ENCODE measurements at places on chromosomes 13 and 19.

DNA sequence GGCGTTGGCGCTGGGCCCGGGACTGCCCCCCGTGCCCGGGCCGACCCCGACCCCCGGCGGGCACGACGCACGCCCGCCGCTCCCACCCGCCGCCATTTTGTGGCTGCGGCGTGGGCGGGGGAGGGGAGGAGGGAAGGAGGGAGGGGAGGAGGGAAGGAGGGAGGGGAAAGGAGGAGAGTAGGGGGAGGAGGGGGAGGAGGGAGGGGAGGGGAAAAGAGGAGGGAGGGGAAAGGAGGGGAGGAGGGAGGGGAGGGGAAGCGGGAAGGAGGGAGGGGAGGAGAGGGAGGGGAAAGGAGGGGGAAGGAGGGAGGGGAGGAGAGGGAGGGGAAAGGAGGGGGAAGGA lies at the start of gene BTBD2:
Gene BTBD2, minus strand, starts transcription at position 107 of the 343 bp plus-strand sequence. Its CDS starts 11 bp downstream, at position 96.
- DNase-seq, result no peak

GRCh38 chr13:49641801-49642291 lies 13.5 kb downstream of the ARL11 start:
- DNase-seq, result no peak

- no peak for DNase-seq
Measured at GRCh38 chr13:30735025-30735871, at the start of gene ALOX5AP. Gene ALOX5AP (plus strand): TSS chr13:30735543. CDS start chr13:30735606, 63 bp downstream.

- no peak for DNase-seq
Measured at GRCh38 chr13:43916828-43917227, 37.1 kb downstream of the LACC1 start.

DNA sequence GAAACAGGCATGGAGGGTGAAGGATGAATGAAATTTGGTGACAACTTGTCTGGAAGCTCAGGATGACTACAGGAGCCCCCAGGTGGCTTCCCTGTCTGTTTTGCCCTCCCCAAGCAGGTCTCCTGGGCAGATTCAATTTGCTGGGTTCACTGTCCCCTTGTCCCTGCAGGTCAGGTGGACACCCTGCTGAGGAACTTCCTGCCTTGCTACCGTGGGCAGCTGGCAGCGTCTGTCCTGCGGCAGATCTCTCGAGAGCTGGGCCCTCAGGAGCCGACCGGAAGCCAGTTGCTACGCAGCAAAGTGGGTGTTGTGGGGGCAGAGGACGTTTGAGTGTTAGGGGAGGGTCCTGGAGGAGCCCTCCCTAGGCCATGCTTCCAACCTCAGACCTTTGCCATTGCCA lies 19.1 kb downstream of the PGLS start:
- no peak for DNase-seq

DNA sequence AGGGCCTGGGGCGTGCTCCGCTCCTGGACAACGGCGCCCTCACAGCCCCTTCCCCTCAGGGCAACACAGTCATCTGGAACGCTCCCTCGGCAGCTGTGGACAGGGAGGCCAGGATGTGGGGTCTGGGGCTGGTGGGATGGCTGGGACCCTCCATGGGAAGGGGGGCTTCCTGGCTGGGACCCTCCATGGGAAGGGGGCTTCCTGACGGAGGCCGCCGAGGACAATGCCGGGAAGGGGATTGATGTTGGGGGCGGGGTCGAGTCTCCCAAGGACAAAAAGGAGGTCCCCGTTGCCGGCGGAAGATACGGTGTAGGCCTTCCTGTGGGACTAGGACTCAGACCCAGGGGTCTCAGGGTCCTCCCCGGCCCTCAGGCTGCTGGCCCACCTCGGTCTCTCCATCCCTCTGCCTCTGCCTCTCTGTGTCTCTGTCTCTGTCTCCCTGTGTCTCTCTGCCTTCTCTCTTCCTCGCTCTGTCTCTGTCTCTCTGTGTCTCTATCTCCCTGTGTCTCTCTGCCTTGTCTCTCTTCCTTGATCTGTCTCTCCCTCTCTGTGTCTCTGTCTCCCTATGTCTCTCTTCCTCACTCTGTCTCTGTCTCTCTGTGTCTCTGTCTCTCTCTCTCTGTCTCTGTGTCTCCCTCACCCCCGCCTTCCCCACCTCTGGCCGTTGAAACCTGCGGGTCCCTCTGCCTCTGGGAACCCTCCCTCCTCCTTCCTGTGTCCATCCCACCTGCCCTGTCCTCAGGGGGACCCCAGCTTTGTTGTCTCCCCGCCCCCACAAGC lies 2.7 kb upstream of the MADCAM1 start:
- no peak for DNase-seq

GRCh38 chr19:54731191-54731590 lies 6.9 kb downstream of the KIR3DL3 start:
- DNase-seq, result no peak

- no peak for DNase-seq
Measured at GRCh38 chr13:59364641-59365085, 799.1 kb downstream of the DIAPH3 start.

- no peak for DNase-seq
Measured at GRCh38 chr13:77000475-77000874, 8.6 kb downstream of the CLN5 start.

- no peak for DNase-seq
Measured at GRCh38 chr19:3325451-3325850, 40.9 kb upstream of the NFIC start.

DNA sequence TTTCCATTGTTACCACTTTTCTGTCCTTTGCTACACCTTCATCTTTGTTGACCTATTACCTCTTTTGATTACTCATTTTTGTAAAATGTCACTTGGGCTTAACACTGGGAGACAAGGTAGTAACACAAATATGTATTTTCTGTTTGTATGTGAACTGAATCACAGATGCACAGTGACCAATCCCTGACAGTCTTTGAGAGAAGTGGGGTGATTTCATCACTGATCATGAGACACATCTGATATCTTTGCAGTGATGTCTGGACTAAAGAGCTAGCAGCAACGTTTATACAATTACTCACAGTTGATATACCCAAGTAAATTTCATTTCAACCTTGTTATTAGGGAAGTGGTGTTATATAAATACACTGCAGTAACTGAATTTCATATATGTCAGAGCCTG lies 1397.4 kb upstream of the SPRY2 start:
- no peak for DNase-seq

GRCh38 chr13:106143930-106144709 lies 391.3 kb downstream of the EFNB2 start:
- DNase-seq, result peak; percentile 42

GRCh38 chr13:70172946-70173597 lies 64.8 kb upstream of the KLHL1 start:
- no peak for DNase-seq

- no peak for DNase-seq
Measured at GRCh38 chr13:44493213-44493812, 82.8 kb downstream of the TSC22D1 start.

DNA sequence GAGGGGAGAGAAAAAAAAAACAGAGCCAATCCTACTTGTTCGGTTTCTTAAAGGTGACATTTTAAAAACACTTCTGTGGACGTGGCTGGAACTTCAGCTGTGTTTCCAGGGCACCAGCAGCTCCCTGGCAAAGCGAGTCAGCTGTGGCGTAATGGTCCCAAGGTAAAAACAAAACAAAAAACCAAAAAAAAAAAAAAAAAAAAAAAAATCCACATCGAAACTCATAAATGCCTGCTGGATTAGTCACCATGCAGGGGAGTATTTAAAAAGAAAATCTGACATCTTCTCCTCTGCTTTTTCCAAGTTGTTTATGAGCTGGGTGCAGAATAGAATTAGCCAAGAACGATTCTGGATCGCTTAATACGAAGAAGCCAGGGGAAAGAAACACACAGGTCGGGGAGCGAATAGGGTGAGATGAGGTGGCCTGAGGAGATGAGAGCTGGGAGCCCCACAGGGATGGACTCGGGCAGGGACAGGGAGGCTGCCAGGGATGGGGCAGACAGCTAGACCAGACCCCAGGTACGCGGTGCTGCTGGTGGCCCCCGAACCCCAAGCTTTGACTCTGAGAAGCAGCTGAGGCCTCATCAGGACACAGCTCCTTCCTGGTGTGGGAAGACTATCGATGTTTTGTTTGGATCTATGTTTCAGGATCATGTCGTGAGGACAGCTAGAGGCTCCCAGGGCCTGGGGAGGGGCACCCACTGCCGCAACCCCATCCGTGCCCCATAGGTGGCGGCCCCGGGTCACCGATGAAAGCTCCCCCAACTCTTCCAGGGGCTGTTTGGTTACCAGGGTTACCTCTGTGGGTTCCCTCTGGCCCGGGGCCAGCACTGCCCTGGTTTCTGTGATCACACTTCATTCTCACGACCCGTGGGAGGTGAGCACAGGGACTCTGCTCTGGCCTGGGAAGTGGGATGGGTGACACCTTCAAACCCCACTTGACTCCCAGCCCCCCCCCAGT lies 3.1 kb upstream of the CTXN1 start:
- no peak for DNase-seq

- no peak for DNase-seq
Measured at GRCh38 chr13:100951016-100951415, 276.4 kb upstream of the TMTC4 start.

DNA sequence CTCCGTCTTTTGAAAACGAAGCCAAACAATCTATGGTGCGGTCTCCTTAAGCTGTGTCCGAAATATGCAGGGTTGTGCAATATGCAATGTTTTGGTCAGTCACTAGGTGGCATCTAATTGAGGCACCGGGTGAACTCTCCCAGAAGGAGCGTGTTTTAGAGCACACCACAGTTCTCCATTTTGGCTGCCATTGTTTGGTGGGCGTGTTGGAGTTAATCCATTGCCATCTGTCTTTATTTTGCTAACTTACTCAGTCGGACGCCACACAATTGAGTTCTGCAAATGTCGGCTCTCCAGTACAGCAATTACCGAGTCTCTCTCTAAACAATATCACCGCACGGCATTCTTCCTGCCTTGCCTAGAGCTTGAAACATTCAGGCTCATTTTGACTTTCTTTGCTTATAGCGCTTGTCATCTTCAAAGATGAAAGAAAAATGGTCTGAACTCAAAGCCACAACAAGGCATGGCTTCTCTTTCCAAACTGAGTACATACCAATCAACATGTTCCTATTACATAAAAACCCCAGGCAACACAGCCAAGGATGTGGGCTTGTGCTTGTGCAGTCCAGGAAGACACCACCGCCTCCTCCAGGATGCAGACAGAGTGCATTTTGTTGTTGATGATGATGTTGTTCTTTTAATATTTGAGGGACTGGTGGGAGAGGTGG lies 182.0 kb upstream of the SERP2 start:
- peak; percentile 90 for DNase-seq

DNA sequence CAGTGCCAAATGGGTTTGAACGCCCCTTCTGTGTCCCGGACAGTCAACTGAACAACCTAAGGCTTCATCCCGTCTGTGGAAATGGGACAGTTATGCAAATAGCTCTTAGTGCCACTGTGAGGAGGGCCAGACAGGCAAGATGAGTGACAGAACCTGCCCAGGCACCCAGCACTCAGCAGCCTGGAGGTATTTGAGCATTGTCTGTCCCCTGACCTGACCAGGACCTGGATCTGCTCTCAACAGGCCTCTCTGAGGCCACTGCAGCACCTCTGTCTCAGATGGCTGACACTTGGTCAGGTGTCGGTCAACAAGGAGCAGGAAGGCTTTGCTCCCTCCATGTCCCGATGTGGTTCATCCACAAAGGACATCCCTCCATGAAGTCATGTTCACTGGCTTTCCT lies 67.9 kb downstream of the CCDC70 start:
- DNase-seq, result no peak

GRCh38 chr13:38670627-38671026 lies 16.2 kb upstream of the FREM2 start:
- DNase-seq, result no peak

DNA sequence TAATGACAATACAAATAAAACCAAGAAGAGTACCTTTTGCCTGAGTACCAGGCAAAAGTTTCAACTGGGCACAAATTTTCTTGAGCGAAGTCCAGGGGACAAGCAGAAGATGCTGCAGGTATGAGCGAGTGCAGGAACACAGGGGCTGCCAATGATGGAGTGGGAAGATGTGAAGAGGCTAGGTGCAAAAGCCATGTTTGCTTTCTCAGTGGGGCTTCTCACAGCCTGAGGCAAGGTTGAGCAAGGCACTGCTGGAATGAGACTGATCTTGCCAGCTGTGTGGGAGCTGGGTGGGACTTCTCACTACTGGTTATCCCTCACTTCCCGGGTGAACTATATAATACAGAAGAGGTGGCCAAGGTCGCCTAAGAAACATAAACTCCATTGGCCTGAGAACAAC lies 1200.7 kb downstream of the SLITRK1 start:
- DNase-seq, result no peak

GRCh38 chr19:46766569-46767317 lies 20.5 kb upstream of the STRN4 start:
- no peak for DNase-seq

- DNase-seq, result no peak
Measured at GRCh38 chr13:31775148-31775547, 35.8 kb downstream of the RXFP2 start.

DNA sequence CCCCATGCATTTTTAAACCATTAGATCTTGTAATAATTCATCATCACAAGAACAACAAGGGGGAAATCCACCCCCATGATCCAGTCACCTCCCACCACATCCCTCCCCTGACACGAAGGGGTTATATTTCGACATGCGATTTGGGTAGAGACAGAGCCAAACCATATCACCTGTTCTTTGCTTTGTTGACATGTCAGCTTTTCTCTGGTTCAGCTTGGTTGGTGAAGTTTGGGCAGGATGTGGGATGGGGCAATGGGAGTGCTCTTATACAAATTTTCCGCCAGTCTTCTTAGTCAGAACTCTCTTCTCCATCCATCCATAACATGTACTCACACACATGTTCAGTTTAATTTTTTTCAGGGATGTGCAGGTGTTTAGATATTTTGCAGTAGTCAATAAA lies 12.9 kb downstream of the TPP2 start:
- DNase-seq, result no peak

DNA sequence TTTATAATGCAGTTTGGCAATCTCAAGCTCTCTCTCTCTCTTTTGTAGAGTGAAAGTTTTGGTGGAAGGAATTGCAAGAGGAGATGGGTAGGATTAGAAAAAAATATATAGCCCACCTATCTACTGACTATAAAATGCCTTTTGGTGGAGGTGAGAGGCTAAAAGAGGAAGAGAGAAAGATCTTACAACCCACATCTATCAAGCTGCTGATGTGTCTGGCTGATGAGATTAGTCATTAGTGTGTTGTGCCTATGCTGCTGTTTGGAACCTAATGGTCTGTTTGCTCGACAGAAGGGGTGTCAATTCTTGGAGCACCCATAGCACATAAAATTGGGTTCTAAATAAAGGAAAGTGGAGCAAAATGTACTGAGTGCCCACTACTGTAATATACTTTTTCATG lies 411.0 kb downstream of the HS6ST3 start:
- DNase-seq, result no peak

DNA sequence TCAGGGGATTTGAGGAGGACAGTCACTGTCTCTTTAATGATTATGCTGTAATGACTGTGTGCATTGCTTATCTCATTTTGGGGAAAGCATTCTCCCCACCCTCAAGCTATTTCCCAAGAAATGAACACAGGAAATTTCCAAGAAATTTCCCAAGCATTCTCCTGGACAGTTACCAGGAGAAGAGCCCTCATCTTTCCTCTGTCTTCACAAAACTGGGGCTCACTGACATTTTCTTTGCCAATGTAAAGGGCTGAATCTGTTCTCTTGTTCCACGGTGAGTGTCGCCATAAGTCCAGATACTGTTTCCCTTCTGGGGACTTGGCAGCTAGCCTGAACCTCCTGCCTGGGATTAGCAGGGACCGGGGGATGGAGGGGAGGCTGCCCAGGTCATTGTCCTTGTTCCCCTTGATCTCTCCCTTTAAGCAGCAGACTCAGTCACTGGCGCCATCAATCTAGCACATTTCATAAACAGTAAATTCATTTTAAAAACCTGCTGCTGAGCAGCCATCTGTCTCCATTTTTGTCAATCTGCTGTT lies 172.8 kb downstream of the DNAJC15 start:
- no peak for DNase-seq

All from NCI-H2081 treated with DMSO at 0.1 percent for 48 hours (cell line).